ENCODE measurements at places on chromosomes 3 and 15.

GRCh38 chr3:42507761-42508335 is 5.4 kb downstream of the VIPR1 start:
- DNase-seq = peak; percentile 22

DNA sequence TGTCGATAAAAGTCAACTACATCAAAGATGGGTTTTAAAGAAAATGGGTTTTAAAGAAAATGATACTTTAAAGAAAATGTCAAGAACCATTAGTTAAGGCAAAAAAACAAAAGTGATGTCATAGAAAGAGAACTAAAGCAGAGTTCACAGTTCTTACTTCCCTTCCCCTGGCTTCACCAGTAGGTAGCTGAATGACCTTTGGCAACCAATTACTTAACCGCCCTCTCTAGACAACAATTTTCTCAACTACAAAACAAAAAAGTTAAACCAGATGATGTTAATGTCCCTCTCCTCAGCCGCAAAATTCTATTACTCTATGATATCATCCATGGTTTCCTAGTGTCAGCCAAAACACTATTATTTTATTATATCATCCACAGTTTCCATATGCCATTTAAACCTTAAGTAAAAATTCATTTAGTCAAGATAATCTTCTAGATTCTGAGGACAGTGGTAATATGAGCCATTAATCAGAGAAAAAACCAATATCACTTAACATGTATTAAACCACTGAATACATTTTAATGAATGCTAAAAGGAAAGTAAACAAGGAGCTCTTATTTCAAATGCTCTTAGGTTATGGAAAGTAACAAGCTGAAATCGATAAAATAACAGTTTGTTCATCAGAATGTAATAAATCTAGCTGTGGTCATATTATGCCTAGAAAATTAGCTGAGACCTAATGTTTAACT is 13.1 kb downstream of the RYK start:
- no peak for DNase-seq

DNA sequence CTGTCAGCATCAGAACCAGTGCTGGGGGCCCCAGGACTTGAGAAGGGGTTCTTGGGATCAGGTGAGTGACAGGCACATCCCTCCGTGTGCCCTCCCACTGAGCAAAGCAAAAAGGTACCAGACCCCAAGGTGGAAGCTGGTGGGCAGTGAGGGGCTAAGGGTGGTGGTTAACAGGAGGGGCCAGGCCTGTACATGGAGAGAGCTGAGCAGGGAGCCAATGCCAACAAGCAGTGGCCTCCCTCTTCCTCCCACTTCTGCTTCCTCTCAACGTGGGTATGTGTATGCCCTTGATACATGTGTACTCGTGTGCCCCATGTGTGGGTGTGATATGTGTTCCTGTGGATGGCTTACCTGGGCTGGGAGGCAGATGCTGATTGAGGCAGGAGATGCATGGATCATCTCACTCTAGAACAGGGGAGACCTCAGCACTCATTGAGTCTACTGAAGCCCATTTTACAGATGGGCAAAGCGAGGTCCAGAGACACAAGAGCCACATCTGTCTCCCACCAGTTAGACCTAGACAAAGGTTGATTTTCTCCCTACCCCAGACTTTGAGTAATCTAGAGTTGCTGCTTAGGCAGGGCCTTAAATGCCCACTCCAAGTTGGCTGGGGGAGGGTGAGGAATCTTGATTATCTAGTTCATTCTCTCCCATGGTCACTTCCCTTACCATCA is 945 bp downstream of the VIPR1 start:
- DNase-seq = no peak

GRCh38 chr3:187162265-187162953 is 23.1 kb upstream of the RPL39L start:
- no peak for DNase-seq

DNA sequence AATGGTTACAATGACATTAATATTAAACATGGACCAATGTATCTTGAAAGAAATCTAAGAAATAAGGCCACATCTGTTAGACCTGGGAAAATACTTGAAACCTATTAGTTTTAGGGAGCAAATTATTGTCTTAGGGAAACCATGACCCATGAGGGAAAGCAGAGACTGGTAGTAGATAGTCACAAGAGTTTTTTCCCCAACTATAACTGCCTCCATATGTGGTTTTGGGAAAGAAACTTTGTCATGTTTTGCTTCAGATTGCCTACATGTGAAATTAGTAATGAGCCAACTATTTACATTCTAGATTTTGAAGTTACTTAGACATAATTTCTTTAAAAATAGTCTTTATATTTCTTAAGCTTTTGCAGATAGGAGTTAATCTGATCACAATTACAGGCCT is 474.9 kb downstream of the ROBO2 start:
- no peak for DNase-seq

- DNase-seq = peak; percentile 49
Measured at GRCh38 chr3:177294221-177294620, 96.9 kb upstream of the TBL1XR1 start.

- peak; percentile 75 for DNase-seq
Measured at GRCh38 chr3:195270079-195270816, 711 bp downstream of the XXYLT1 start.

- no peak for DNase-seq
Measured at GRCh38 chr3:122077293-122078234, 22.4 kb downstream of the CD86 start.

- DNase-seq = peak; percentile 45
Measured at GRCh38 chr3:48919215-48920138, 835 bp downstream of the ARIH2 start.

- DNase-seq = peak; percentile 63
Measured at GRCh38 chr15:68154923-68155559, 50.1 kb downstream of the CALML4 start.

- no peak for DNase-seq
Measured at GRCh38 chr15:98397419-98397818, 250.9 kb upstream of the IGF1R start.

GRCh38 chr3:52527039-52527731 is 6.5 kb downstream of the NT5DC2 start:
- DNase-seq = no peak

DNA sequence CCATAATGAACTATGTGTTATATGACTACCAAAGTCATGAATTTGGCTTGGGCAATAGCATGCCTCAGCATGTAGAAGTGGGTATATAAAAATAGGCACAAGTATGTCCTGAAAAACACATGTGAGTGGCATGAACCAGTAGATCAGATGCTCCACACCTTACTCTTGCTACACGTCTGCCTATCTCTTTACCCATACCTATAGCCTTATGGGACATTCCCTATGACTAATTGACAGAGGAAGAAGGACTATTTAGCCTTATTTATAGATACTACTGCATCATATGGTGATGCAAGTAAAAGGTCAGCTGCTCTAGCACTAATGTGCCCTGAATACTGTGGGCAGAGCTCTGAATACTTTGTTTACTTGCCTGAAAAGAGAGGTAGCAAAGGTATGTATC is 81.0 kb upstream of the ZPLD1 start:
- no peak for DNase-seq

GRCh38 chr3:186880406-186880805 is 37.9 kb downstream of the ADIPOQ start:
- no peak for DNase-seq

GRCh38 chr3:31132132-31132769 is 237.8 kb upstream of the GADL1 start:
- DNase-seq = peak; percentile 17

DNA sequence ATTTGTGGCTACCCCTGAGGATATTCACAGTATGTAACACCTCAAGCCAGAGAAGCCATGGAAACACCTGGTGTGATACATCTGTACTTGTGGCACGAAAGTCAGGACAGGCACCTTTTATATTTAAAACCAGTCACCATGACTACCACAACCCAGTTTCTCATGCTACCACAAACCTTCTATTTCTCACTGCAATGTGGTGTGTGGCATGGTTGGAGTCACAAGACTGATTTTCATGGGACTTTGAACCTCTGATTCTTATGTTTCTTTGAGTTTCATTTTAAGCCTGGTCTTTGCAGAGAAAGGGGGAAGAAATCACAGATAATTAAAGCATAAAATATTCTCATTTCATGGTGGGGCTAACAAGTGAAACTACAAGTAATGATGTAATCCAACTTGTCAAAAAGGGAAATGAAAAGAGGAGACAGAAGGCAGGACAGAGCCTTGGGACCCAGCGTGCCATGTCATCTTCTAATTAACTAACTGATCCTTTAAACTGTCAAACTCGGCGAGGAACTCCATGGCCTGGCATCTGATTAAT is 175.9 kb downstream of the PDZRN3 start:
- DNase-seq = no peak

- no peak for DNase-seq
Measured at GRCh38 chr3:71563827-71564226, 19.7 kb downstream of the FOXP1 start.

DNA sequence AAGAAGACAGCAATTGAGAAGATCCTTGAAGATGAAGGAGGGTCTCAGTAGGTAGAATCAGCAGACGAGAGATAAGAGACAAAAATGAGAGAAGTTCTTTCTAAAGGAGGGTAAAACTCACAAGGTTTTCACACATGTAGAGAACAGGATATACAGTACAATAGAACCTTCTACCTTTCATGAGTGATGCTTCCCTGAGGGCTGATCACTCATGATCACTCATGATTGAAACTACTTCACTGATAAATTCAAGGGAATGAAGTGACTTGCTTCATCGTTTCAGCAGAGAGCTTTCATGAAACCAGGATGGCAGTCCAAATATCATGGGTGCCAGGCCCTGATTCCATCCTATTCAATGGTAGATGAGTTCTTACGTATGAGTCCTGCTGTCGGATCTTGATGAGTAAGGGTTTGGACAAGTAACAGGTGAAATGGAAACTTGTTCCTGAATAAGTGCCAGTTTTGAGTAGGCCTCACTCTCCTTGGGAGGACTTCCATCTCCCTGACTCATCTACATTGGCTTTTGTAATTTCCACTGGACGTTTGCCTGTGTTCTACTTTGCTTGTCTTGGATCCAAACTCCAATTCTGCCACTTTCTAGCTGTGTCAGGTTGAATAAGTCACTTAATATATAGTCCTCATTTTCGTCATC is 9.6 kb upstream of the CLDN16 start:
- DNase-seq = no peak

- DNase-seq = no peak
Measured at GRCh38 chr3:16148213-16148612, 26.3 kb upstream of the GALNT15 start.

- DNase-seq = no peak
Measured at GRCh38 chr3:47347217-47347801, 33.5 kb upstream of the PTPN23 start.

- no peak for DNase-seq
Measured at GRCh38 chr3:137588871-137589270, 175.2 kb upstream of the SOX14 start.
